ENCODE measurements at places on chromosomes 13 and 19.

DNA sequence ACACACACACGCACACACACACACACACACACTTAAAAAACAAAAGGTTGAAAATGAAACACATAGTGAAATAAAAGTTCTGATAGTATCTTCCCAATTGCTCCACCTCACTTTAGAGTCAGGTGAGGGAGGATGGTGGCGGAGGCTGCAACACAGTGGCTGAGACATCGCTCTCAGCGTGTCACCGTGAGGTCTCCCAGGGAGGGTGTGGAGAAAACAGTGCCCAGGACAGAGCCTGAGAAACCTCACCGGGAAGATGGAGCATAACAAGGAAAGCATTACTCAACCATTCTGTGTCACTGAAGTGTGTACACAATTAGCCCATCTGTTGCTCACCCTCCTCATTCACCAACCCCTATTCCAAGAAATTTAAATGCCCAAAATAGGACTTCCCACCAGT, 111.4 kb upstream of the USP29 start:
- no peak overlapping the region for H3K4me3 ChIP-seq
- H3K36me3 ChIP-seq: no peaks in the 10 kb centered on the region
- H3K27ac ChIP-seq: no peak overlapping the region
- no peak for DNase-seq

DNA sequence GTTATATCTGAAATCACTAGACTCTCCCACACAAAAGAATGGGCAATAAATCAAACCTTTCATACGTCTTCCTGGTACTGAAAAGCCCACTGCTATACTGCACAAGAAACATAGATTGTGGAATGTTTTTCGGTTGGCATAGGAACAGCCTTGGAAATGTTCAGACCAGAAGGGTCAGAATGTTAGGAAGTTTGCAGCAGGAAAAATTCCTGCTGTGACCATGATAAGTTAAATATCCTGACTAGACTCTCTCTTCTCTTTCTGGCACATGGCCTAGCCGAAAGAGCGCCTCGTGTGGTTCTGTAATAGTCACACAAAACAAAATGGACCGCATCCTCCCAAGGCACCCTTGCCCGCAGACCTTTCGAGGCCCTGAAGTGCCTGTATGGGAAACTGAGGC, 427.2 kb downstream of the COG6 start:
- H3K27ac ChIP-seq: no peak overlapping the region
- H3K36me3 ChIP-seq: no peaks in the 10 kb centered on the region
- DNase-seq: no peak
- H3K27me3 ChIP-seq: no peaks in the 10 kb centered on the region

DNA sequence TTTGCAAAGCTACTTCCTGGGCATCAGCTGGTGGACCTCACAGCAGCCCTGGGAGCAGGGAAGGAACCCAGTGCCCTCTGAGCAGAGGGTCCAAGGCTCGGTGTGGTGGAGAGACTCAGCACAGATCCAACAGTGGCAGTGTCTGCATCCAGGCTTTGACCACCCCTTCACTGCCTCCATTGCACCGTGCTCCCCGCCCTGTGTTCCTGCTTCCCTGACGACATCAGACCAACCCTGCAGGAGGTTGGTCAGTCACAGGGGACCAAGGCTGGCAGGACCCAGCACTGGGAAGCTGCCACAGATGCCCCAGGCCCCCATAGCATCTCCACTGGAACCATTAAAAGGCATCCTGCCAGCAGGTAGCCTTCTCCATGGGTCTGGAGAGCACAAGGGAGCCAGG, 7.8 kb upstream of the VSTM2B start:
- no peaks in the 10 kb centered on the region for H3K36me3 ChIP-seq
- DNase-seq: no peak
- no peak overlapping the region for H3K4me3 ChIP-seq
- no peak overlapping the region for H3K27ac ChIP-seq
- no peaks in the 10 kb centered on the region for H3K4me1 ChIP-seq

DNA sequence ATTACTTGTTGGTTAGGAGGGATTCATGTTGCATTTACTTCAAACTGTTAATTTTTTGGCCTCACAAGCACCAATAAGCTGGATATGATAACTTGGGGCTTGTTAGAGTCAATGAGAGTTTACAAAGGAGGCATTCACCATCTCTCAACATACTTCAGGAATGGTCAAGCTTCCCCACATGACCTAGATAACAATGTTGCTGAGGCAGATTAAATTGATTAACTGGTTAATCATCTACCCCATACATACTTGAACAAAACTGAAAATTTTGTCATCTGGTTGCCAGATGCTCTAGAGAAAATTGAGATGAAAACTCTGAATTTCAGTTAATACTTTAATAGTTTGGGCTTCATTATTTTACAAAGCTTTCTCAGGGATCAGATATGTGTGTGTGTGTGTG, 43.0 kb upstream of the UBL3 start:
- H3K36me3 ChIP-seq: no peaks in the 10 kb centered on the region
- H3K27me3 ChIP-seq: no peaks in the 10 kb centered on the region
- DNase-seq: peak; percentile 55
- no peaks in the 10 kb centered on the region for H3K4me1 ChIP-seq
- H3K27ac ChIP-seq: no peak overlapping the region

DNA sequence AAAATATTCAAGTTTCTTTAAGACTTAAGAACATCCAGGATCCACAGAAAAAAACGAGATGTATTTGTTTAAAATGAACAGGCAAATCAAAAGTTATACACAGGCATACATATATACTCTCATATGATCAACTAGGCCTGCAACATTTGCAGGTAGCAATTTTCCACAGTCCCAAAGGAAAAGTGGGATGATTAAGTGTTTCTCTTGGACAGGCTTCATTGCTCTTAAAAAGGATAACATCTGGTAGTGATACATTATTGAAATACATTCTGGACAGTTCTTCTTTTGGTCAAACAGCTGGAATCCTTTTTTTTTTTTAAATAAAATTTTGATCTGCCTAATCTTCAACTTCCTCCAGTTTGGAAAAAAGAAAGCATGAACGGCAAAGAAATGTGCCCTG, 114.8 kb upstream of the TDRD3 start:
- no peaks in the 10 kb centered on the region for H3K27me3 ChIP-seq
- no peak overlapping the region for H3K27ac ChIP-seq
- no peak overlapping the region for H3K4me3 ChIP-seq
- DNase-seq: no peak
- no peaks in the 10 kb centered on the region for H3K36me3 ChIP-seq
- H3K4me1 ChIP-seq: no peaks in the 10 kb centered on the region

GRCh38 chr13:28326056-28326455, 168.9 kb downstream of the FLT1 start:
- no peak overlapping the region for H3K27ac ChIP-seq
- H3K4me3 ChIP-seq: no peak overlapping the region
- DNase-seq: no peak
- H3K36me3 ChIP-seq: no peaks in the 10 kb centered on the region
- H3K27me3 ChIP-seq: no peaks in the 10 kb centered on the region

GRCh38 chr13:40190641-40191100, 475.8 kb downstream of the FOXO1 start:
- H3K36me3 ChIP-seq: no peaks in the 10 kb centered on the region
- no peak overlapping the region for H3K4me3 ChIP-seq
- peak overlapping the region; percentile 79 for H3K27ac ChIP-seq
- peak; percentile 63 for DNase-seq

DNA sequence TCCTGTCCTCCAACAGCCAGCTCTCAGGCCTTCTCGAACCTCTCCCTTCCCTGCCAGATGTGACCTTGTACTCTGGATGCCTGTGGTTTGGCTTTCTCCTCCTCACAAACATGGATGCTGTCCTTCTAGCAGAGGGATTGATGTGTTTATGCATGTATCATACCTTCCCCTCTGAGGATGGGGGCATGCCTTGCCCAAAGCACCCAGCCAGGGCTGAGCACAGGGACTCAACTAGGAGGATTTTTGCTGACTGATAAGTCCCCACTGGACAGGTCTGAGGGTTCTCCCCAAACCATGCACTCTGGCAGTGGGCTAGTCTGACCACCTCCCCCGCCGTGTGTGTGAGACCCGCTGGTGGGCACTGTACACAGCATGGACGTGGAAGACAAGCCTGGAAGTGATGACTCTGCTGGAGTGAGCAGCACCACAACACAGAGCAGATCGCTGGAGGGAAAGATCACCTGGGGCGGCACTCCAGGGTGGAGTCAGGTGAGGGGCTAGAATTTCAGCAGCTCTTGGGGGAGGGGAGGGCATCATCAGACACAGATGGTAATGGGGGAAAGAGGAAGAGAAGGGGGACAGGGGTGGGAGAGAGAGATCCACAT, 360.3 kb upstream of the ZNF507 start:
- H3K4me3 ChIP-seq: no peak overlapping the region
- no peak overlapping the region for H3K27ac ChIP-seq
- no peaks in the 10 kb centered on the region for H3K27me3 ChIP-seq
- no peak for DNase-seq
- no peaks in the 10 kb centered on the region for H3K36me3 ChIP-seq
- no peaks in the 10 kb centered on the region for H3K4me1 ChIP-seq

DNA sequence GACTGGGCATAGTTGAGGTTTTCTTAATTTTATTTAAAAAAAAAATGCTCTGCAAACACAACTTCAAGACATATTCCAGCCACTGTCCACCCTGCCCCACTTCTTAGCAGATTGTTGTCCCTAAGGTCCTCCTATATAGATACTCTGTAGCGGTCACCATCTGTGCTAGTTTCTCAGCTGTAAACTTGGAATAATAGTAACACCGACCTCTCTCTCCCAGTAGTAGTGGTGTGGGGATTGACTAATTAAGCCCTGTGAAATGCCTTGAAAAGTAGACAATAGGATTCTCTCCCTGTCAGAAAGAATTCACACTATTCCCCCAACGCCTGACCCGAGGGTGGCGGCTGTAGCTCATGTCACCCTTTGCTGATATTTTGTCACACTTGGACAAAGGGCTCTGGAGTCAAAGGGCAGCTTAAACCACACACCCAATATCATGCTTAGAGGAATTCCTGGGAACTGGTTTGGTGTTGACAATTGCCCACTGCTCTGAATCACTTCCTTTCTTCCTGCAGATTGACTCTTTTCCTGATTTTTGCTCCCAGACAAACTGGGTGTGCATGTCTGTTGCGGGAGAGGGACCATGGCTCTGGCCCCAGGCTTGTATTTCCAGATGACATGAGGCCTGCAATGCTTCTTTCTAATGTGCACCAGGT, 9.2 kb upstream of the SERP2 start:
- no peak overlapping the region for H3K4me3 ChIP-seq
- H3K27ac ChIP-seq: peak overlapping the region; percentile 63
- DNase-seq: no peak
- H3K4me1 ChIP-seq: peaks cover 14% of the 10 kb centered on the region
- H3K36me3 ChIP-seq: no peaks in the 10 kb centered on the region

- no peak for DNase-seq
- H3K36me3 ChIP-seq: no peaks in the 10 kb centered on the region
- no peak overlapping the region for H3K4me3 ChIP-seq
Observed at GRCh38 chr13:32254916-32255723, 60.0 kb downstream of the ZAR1L start.

DNA sequence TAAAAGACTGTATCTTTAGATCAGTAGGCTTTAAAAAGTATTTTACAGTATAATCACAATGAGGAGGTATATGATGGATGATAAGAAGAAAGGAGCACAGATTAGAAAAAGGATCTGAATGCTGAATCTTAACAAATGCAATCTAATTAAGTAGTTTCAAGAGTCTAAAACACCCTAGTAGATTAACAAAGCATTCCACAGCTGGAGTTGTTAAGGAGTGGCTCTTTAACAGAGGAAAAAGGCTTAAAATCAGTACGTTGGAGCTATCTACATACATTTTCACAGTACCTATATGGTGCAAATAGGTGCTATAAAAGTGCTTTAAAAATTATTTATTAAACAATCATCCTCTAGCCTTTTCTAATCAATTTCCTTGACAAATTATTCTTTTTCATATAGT, 34.5 kb downstream of the TSC22D1 start:
- DNase-seq: no peak
- H3K36me3 ChIP-seq: peaks cover 35% of the 10 kb centered on the region
- no peaks in the 10 kb centered on the region for H3K27me3 ChIP-seq
- no peak overlapping the region for H3K27ac ChIP-seq
- H3K4me3 ChIP-seq: no peak overlapping the region
- H3K4me1 ChIP-seq: peaks cover 8% of the 10 kb centered on the region

- H3K36me3 ChIP-seq: no peaks in the 10 kb centered on the region
- H3K4me1 ChIP-seq: no peaks in the 10 kb centered on the region
- DNase-seq: no peak
- no peak overlapping the region for H3K4me3 ChIP-seq
Observed at GRCh38 chr19:35104361-35104760, 11.3 kb upstream of the FXYD3 start.

GRCh38 chr13:100323937-100324336, 235.0 kb downstream of the PCCA start:
- no peaks in the 10 kb centered on the region for H3K27me3 ChIP-seq
- no peak overlapping the region for H3K27ac ChIP-seq
- no peak overlapping the region for H3K4me3 ChIP-seq
- DNase-seq: no peak
- H3K36me3 ChIP-seq: peaks cover 21% of the 10 kb centered on the region
- H3K4me1 ChIP-seq: no peaks in the 10 kb centered on the region

DNA sequence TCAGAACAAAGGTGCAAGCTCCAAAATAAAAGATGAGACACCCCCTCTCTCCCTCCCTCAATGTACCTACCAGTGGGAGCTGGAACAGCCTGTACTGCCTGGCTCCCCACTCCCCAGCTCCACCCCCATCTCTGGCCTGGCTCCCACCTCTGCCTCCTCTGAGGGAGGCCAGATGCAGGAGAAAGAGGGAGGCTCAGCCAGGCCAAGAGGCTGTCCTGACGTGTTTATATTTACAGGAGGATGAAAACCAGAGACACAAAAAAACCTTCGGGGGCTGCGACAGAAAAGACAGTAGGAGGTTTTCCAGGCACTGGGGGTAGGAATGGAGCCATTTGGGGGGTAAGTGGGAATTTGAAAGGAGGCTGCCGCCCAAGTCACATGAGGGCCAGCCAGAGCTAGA, 19.7 kb downstream of the ARHGEF18 start:
- H3K27me3 ChIP-seq: no peaks in the 10 kb centered on the region
- no peak for DNase-seq
- H3K4me3 ChIP-seq: no peak overlapping the region
- peak overlapping the region; percentile 50 for H3K27ac ChIP-seq
- no peaks in the 10 kb centered on the region for H3K36me3 ChIP-seq
- H3K4me1 ChIP-seq: no peaks in the 10 kb centered on the region

- H3K27me3 ChIP-seq: no peaks in the 10 kb centered on the region
- DNase-seq: no peak
- no peak overlapping the region for H3K4me3 ChIP-seq
- no peak overlapping the region for H3K27ac ChIP-seq
- peaks cover 6% of the 10 kb centered on the region for H3K36me3 ChIP-seq
Observed at GRCh38 chr19:10361569-10362011, 18.8 kb downstream of the TYK2 start.
